ENCODE measurements at places on chromosomes 5 and 9.

- peak; percentile 43 for DNase-seq
These were observed 11.7 kb downstream of the NIPAL4 start for GRCh38 chr5:157471709-157472108.

DNA sequence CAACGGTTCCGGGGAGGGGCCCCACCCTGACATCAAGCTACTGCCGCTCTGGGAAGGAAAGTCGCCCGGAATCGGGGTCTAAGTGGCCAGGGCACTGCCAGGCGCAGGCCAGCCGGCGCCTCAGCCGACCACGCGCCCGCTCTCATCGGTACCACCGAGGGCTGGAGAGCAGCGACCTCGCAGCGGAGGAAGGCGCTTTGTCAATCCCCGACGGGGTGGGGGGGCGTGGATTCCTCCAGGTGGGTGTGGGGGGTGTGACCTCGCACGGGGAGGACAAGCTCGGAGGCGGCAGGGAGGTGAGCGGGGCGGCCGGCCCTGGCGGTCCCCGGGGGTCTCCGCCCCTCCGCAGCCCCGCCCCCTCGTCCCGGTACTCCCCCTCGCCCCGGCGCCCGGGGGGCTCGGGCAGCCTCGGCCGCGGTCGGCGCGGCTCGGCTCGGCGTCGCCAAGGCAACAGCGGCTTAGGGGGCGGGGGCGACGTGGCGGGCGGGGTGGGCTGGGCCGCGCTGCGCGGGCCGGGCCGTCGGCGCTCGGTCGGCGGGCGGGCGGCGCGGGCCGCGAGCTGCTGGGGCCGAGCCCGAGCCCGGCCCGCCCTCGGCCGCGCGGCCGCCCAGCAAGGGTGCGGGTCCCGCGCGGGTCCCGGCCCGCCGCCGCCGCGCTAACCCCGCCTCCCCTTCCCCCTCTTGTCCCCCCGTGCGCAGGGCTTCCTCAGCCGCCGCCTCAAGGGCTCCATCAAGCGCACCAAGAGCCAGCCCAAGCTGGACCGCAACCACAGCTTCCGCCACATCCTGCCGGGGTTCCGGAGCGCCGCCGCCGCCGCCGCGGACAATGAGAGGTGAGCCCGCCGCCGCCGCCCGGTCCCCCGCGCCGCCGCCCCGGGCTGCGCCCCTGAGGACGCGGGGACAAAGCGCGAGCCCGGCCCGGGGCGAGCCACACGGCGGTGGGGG is 47.5 kb downstream of the DAB2IP start:
- DNase-seq = peak; percentile 67

- no peak for DNase-seq
These were observed 286.8 kb upstream of the PANK3 start for GRCh38 chr5:168865968-168866367.

GRCh38 chr9:79719989-79720388 is 148.2 kb downstream of the TLE4 start:
- DNase-seq = no peak

DNA sequence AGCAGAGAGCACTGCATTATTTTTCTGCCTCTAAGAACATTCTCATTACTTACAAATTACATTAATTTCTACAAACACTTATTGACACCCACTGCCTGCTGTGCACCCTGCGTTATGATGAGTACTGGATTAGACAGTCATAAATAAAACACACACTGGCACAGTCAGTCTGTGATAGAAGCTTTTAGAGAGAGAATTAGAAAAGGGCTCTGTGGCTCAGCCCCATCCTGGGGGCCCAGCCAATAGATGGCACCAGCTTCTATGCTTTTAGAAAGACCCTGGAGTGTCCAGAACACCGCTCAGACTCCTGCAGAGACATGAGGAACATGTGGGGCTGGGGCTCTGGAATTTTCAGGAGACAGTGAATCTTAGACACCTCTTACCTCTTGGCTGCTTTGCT is 61.0 kb upstream of the RAPGEF1 start:
- no peak for DNase-seq

DNA sequence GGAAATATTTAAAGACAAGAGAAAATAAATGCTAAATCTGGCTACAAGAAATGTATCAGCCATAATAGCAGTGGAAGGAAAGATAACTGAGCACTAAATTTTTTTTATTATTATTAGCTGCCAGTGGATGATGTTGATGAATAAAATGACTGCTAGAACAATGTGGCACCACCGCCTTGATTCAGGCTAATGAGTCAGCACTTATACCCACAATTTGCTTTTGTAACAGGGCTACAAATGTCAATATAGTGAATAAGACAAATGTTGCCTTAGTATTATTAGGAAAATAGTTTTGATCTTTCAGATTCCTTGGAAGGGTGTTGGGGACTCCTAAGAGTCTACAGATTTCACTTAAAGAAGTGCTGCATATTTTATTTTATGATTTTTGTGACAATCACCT is 555.2 kb upstream of the GRAMD2B start:
- DNase-seq = no peak

GRCh38 chr9:114034196-114034595 is 43.9 kb downstream of the AMBP start:
- DNase-seq = no peak

- DNase-seq = no peak
These were observed 114.8 kb upstream of the COL5A1 start for GRCh38 chr9:134526584-134527477.

GRCh38 chr5:165227515-165227914 is 1722.1 kb downstream of the MAT2B start:
- DNase-seq = no peak

DNA sequence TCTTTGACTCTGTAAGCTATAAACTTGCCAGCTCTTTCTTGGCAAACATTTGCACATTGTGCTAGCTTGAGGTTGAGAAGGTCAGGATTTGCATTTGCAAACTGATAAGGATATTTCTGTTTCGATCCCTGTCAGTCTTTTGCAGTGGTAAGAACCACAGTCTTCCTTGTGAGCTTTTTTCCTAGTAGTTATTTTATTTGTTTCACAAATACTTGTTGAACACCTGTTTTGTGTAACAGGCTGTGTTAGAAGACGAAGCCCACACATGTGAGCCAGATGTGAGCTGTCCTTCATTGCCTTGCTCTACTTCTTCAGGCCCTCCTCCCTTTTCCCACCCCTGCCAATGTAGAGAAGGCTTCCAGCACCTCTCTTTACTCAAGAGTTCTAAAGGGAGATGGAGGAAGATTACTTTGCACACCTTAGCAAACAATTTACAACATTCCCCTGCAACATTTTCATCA is 327.0 kb upstream of the KLF4 start:
- DNase-seq = no peak

- peak; percentile 62 for DNase-seq
These were observed 4.3 kb upstream of the TIFAB start for GRCh38 chr5:135456238-135457099.

DNA sequence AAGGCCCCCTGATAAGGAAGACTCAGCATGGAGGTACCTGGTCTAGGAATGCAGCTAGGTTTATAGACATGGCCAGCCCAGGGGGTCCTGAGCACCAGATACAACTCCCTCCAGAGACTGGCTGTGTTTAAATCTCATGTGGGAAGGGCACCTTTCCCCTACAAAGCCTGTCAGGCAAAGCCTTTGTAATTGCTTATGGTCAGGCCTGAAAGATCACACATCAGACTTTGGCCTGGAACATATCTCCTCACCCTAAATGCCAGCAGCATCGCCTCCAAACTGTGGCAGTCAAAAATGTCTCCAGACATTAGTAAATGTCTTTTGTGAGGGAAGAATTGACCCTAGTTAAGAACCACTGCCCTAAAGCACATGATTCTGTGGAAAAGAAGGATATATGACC is 51.6 kb upstream of the MACIR start:
- peak; percentile 14 for DNase-seq

GRCh38 chr9:129284607-129285291 is 106.7 kb upstream of the IER5L start:
- DNase-seq = no peak

DNA sequence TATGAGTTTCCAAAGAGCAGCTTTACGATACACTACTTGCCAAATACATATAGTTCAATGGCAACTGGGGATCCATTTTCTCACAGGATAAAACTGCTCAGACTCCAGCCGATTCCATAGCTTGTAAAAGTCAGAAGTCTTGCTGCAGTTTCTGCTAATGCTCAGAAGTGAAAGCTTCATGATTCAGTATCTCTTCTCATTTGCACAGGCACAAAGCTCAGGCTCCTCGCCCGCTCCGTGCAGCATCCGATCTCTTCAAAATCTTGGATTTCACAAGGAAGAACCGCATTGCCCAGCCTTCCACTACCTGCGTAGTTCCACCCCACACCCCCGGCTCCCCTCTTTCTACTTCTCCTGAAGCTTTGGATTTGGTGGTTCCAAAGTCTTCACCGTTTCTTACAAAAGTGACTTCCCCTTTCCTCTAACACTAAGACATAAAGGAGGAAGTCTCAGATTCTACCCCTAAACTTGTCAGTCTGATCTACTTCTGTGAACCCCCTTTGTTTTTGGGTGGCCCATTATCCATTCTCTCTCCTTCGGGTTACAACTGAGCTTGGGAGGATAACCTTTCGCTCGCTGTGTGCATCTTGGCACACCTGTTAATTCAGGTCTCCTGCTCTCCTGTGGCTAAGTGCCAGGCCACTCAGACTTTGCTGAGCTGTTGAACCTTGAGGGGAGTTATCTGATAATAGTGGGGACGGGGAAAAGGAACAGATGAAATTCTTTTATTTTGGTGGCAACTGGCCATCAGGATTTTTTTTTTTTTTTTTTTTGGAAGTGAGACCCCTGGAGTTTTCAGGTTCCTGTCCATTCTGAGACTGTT is 194.1 kb downstream of the GNA14 start:
- no peak for DNase-seq

GRCh38 chr5:150531686-150532085 is 23.8 kb downstream of the NDST1 start:
- DNase-seq = no peak

- no peak for DNase-seq
These were observed 54.1 kb downstream of the PRRC1 start for GRCh38 chr5:127571314-127572131.

DNA sequence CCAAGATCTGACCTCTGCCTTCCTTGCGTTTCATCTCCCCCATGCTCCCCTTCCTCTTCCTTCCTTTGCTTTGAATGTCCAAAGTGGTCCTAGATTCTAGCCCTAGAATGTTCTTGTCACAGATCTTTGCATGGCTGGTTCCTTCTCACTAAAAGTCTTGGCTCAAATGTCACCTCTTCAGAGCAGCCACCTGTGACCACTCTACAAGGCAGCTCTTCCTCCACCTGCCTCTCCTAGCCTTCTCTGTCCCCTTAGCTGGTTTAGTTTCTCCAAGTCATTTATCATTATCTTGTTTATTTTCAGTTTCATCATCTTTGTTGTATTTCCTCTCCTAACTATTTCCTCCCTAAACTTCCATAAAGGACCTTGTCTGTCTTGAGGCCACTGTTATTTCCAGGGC is 7.1 kb upstream of the OCLN start:
- no peak for DNase-seq

All from kidney tubule cell (primary cell).